Ammon's horn (tissue), 1 donor: ENCODE measurements at places on chromosomes 16 and 17.

DNA sequence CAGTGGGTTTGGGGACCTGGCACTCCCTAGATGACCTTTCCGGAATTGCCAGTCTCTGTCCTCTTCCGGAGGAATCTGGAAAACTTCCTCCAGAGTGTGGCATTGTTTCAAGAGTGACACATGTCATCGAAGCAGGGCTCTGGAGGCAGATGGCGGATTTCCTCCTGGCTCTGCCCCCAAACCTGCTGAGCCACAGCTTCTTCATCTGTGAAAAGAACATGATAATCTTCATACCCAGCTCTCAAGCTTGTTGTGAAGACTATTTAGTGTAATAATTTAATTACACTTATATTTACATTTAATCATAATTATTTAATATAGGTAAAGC is 19.7 kb upstream of the TEX2 start:
- DNase-seq, result no peak

DNA sequence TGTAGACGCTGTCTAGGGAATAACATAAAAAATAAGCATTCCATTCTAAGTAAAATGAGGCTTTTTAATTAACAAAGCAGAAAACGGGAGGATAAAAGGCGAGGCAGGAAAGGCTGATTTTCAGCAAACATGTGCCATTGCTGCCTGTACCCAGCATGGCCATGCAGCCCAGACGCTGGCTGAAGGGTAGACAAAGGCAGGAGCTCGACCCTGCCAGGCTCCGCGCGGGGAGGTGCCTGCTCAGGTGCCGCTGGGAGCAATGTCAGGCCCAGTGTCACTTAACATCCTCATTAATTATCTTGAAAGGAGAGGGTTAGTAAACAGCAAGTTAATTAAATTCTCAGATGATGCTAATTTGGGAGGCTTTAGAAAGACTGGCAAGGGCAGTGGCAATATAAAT is 136.0 kb downstream of the ZFHX3 start:
- DNase-seq, result no peak

DNA sequence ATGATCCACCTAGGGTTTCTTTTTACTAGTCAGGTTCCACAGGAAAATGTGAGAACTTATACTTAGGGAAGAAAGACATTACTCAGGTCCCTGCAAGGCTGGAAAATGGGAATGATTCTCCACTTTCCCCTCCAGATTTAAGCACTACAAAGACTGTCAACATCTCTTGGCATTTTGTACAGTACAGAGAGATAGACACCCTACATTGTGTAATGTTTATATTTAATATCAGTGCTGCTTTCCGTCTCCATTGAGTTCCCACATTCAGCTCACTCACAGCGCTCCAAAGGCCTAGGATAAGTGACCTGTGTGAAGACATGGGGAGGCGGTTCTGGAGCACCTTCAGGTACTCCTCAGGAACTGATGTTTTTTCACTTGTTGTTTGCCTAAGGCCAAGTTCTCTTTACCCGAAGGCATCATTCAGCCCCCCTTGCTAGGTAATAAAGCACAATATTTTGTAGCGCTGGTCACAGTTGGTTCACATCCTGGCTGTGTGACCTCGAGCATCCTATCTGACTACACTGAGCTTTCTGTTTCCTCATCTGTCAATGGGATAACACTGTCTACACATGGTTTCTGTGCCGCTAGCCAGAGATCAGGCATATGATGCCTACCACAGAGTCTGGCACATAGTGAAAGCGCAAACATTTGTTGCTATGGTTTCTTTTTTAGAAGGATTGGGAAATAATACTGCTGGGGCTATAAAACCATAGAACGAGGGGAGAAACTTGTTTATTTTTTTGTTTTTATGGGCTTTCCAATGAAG is 226.6 kb downstream of the ZFHX3 start:
- DNase-seq, result no peak

GRCh38 chr16:67499106-67499505 is 15.8 kb upstream of the AGRP start:
- DNase-seq, result no peak

GRCh38 chr16:739560-740458 is 988 bp downstream of the CIAO3 start:
- no peak for DNase-seq

DNA sequence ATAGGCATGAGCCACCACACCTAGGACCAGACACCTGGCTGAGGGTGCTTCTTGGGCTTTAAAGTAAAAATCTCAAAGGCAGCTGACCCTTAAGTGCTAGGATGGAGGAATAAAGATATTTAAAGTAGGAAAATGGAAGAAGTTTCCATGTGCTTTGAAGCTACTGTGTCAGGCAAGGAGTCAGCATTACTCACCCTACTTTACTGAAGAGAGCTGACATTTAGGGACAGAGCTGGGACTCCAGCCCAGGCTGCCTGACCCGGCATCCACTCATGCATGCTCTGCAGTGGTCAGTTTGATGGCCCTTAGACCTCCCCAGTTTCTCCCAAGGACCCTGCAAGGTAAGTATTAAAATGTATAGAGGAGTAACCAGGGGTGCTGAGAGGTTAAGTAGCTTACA is 124.7 kb upstream of the PLCG2 start:
- DNase-seq, result no peak

DNA sequence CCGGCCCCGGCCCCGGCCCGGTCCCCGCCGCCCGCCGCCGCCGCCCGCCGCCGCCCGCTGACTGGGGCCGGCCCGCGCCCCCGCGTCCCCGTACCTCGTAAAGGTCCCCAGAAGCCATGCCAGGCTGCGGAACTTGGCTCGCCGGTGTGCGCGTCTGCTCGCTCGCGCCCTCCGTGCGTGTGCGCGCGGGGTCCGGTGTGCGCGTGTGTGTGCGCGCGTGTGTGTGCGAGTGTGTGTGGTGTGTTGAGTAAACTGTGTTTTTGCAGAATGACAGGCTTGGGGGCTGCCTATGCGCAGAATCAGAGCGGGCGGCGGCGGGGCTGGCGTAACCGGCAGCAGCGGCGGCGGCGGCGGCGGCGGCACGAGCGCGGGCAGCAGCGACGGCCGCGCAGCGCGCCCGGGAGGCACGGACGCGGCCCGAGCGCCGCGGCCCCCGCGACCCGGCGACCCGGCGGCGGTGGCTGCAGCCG is 307 bp downstream of the CDYL2 start:
- peak; percentile 67 for DNase-seq

DNA sequence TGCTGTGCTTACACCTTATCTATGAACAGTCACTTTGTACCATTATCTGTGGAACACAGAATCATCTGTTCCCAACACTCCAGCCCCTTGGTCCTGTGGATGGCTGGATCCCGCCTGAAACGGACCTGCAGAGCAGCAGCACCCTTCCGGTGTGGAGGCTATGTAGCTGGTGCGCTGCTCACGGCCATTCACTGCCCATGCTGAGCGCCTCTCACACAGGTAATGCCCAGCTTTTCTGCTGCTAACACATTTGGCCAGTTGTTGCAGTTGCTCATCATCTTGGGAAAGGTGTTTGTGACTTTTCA is 11.4 kb upstream of the PLK1 start:
- DNase-seq, result no peak

DNA sequence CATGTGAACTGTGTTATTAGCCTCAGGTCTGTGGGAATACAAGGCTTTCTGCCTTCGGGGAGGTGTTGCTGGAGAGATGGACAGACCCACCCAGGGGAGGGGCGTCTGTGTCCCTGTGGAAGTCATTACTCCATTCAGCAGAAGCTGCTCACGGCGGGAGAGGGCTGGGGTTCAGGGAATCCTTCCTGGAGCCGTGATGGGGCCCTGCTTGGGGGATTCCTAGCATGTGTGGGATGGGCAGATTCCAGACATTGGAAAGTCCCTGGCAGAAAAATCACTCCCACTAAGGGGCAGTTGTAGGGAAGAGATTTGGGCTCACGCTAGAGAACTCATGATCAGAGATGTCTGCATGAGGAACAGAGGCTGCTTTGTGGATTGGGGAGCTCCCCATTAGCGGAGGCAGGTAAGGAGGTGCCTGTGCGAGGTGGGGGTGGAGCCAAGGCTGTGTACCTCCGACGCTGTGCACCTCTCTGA is 56.3 kb upstream of the IL34 start:
- DNase-seq, result no peak

DNA sequence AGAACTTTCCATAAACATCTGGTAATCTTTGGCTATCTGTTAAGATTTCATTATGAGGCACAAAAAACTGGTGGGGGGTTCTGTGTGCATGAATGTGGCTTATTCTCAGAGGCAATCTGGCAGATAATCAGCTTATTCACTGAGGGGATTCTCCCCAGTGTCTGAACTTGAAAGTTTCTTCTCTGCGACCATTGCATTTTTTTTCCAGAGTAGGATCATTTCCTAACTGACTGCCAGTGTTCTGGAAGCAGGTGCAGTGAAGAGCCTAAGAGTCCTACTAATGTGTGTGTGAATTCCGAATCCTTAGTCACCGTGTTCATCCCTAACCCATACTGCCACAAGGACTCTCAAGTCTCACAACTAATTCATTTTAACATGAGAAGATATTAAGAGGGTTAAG is 64.9 kb upstream of the LRRC37A3 start:
- DNase-seq, result no peak

DNA sequence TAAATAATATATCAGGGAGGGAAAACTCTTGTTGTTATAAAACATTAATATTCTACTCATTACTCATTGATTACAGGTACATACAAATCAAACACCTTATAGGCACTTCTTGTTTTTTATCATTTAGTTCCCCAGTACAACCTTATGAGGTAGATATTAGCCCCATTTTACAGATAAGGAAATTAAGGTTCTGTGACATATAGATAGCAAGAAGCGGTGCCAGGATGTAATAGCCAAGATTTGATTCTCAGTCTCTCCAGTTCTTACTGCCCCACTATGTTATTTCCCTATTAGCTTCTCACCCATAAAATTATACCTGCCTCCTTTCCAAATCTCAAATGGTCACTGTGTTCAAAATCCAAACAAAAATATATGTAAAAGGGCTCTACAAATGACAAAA is 36.9 kb downstream of the CMTM3 start:
- DNase-seq, result no peak

DNA sequence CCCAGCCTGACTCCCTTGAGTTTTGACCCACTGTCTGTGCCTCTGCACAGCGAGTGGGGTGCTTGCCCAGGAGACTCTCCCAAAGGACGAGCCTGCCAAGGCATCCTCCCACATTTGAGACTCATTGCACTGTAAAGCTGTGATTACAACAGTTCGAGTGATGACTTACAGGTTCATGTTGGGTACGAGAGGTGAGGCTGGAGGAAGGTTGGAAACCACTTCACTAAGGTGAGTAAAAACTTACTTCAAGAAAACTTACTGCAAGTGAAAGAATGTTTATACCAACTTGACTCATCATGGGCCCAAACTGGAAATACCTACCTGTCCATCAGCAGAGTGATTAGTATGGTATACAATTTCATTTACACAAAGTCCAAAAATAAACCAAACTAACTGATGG is 360.1 kb upstream of the CDH11 start:
- DNase-seq, result no peak

DNA sequence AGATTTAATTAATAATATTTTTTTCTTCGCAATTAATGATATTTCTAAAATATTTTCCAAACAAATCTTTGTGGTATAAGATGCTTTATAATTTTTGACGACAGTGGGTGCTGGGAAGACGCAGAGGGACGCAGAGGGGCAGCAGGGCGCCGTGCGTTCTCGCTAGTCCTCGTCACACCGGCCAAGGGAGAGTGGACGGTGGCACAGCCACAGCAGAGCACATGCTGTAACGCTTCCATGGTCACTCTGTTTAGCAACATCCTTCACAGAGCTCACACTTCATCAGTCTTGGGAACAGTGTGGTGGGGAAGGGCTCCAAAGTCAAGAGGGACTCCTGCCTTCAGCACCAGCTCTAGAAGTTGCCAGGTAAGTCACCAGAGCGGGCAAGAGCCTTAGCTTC is 60.4 kb downstream of the NDEL1 start:
- no peak for DNase-seq

DNA sequence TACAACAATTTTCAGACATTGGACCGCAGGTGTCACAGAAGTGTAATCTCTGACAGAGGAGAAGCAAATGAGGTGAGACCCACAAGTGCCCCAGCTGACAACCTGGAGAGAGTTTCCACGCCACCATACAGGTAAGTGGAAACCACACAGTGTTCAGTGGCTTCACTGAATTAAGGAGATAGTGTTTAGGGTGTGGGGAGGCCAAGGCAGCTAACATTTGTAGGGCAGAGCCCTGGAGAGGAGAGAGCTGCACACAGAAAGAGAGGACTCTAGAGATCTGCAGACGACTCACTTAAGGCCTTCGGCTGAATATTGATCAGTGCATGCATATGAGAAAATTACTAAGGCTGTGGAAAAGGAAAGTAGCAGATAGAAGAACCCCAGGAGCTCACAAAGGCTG is 228.9 kb upstream of the TNRC6C start:
- DNase-seq, result no peak

DNA sequence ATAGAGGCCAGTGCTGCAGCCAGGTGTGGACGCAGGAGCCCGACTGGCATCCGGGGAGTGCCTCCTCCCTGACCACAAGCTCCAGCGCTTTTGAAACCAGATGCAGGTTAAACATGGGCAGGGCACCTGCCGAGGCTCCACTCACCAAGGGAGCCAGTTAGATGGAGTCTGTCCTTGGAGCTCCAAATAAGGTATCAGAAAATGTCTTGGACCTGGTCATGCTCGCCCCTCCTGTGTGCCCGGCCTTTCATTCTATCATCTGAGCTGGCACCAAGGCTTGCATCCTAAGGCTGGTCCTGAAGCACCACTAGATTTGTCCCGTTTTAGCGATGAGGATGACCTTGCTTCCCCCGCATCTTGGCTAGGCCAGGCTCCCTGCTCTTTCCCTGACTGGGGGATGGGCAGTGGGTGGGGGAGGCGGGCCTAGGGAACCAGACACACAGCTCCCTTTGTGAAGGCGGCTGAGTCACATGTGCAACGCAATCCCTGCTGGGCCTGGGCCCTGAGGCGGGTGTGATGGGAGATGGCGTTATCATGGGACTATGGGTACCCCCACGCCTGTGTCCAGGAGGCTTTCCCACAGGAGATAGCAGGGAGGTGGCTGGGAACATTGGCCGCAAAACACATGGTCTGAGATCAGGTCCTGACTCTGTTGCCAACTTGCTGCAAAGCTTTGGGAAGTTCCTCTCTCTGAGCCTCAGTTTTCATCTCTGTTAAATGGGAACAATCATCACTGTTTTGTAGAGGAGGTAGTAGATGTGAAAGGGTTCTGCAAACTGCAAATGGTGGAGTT is 5.0 kb upstream of the ADGRG1 start:
- peak; percentile 90 for DNase-seq

- no peak for DNase-seq
Measured at GRCh38 chr16:30747331-30747730, 894 bp upstream of the PHKG2 start.

- no peak for DNase-seq
Measured at GRCh38 chr17:78940258-78940657, 15.1 kb upstream of the TIMP2 start.

- peak; percentile 59 for DNase-seq
Measured at GRCh38 chr16:66486773-66487579, 59.9 kb downstream of the BEAN1 start.

GRCh38 chr17:27550974-27551505 is 79.9 kb upstream of the LGALS9 start:
- no peak for DNase-seq

- no peak for DNase-seq
Measured at GRCh38 chr17:62717889-62718288, 90.2 kb downstream of the MARCHF10 start.
